Stimulated activated CD8-positive, alpha-beta memory T cell treated with anti-CD3 and anti-CD28 coated beads, Interleukin-15, amount 100 ng/mL, for 48 hours (primary cell): ENCODE measurements at places on chromosomes 3 and 15.

DNA sequence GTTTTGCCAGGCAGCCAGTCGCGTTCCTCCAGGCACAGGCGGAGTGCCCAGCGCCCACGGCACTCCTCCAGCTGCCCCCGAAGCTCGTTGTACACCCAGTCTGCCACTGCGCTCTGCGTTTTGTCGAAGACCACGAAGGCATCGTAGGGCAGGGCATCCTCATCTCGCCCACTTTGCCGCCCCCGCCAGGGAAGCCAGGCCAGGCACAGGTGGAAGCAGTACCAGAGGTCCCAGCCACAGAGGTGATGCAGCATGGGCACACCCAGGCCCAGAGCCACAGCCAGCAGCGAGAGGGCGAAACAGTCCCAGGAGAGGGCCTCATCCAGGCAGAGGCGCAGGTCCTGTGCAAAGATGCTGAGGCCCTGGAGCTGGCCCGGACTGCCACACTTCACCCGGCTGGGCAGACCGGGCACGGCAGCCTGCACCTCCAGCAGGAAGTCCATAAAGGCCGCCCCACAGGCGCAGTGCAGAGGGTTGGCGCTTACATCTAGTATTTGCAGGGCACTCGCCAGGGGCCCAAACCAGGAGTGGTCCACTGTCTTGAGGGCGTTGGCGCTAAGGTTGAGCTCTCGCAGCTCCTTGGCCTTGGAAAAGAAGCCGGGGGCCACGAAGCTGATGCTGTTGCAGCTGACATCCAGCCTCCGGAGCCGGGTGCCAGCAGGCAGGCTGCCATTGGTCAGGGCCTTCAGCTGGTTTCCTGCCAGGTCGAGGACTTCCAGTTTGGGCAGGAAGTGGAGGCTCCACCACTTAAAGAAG lies 3.7 kb downstream of the TLR9 start:
- no peak for DNase-seq

DNA sequence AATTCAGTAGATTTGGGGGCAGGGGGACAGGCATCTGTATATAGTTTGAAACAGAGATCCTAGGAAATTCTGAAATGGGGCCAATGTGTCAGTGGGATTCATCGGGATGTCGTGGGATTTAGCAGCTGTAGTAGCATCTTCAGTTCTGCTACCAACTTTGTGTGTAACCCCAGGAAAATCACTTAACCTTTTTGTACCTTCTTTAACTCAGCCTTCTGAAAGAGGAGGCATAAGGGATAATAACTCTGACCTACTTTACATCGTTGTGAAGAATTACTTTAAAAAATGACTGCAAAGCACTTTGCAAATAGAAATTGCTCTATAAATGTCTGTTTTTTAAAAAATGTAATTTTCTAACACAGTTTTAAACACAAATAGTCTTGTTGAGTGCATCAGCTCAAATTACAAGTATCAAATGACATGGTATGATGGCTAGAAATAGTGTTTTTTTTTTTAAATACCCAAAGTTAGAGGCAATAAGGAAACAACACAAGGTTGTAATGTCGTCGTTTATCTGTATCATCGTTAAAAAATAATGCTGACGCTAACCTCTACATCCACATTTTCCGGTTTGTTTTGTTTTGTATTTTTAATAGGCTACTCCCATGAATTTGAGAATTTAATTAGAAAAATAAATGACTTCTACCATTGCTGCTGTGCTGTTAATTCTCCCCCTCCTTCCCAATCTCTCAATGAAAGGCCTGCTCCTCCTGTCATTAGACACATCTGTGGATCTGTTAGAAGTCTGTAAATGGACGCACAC lies 338.5 kb downstream of the PTPRG start:
- no peak for DNase-seq

DNA sequence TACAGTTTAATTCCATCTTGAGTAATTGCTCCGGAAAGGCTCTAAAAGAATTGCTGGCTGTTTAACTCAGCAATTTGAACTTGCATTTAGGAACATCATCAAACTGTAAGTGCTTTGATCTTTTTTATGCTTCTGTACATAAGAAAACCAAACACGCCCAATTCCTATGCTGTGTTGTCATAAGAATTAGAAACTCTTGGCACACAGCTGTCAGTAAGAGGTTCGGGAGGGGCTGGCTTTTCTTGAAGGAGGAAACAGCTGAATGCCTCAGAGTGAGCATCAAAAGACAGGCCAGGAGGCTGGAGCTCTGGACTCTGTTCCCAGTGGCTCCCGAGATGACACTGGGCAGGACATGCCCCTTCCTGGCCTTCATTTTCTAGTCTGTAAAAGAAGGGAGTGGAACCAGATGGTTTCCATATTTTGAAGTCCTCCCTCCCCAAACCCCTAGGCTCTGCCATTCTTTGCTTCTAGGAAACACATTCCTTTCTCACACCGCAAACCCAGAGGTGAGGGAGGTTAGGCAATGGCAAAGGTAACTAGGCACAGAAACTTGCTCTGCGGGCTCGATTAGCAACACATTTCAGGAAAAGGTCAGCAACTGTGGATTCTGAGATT lies 73.7 kb upstream of the DLG1 start:
- no peak for DNase-seq

DNA sequence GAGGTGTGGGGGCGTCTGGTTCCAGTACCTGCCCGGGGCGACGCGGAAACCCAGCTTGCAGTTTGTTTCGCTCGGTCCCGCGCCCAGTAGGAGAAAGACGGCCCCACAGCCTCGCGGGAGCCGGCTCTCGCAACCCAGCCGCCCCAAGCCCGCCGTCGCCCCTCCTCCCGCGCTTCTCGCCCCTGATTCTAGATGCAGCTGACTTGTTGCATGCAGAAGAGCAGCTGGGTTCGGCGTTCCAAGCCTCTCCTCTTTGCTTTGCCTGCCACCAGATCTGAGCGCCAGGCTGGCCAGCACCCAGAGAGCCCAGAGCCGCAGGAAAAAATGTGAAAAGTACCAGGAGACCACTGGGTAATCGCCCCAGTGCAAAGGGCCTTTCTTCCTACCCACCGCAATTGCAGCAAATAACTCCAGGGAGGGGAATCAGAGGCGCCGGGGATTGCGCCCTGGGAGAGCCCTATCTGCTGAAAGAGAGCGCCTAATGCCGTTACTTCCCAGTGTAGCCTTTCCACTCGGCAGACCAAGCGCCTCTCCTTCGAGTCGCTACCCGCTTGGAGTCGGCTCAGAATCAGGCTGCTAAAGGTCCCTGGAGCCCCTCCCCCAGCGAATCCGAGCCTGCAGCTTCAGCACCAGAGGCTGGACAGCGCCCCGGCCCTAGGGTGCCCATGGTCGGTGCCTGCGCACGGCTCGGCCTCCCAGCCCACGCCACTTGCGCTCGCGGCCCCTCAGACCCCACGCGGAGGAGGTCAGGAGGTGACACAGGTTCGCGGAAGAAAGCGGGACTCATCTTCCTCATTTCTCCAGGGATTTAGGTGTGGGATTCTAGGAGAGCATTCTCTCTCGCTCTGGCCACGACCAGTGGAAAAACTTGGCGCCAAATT lies 15.7 kb upstream of the AEN start:
- DNase-seq = no peak

- no peak for DNase-seq
These were observed 4.8 kb downstream of the IQCH start for GRCh38 chr15:67259379-67259778.

- no peak for DNase-seq
These were observed 591.4 kb downstream of the FOXP1 start for GRCh38 chr3:70992131-70992530.

GRCh38 chr15:78969687-78970349 lies 25.0 kb upstream of the CTSH start:
- DNase-seq = no peak

GRCh38 chr15:85518979-85519761 lies 138.8 kb downstream of the AKAP13 start:
- no peak for DNase-seq

DNA sequence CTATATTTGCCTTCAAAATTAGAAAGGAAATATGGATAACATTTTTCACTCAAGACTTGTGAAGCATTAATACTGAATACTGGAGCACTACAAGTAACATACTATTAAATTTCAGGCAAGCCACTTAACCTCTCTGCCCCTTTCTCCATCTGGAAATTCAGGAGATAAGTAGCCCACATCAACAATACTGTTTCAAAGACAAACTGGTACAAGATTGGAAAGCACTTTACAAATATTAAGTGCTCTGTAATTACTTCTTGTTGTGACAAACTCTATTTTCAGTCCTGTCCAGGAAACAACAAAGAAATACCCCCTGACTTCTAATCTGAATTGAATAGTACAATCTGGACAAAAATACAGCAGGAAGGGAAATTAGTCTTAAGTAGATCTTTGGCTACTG lies 49.3 kb downstream of the TMEM212 start:
- DNase-seq = no peak

GRCh38 chr3:134795746-134796280 lies 753 bp downstream of the EPHB1 start:
- DNase-seq = no peak

DNA sequence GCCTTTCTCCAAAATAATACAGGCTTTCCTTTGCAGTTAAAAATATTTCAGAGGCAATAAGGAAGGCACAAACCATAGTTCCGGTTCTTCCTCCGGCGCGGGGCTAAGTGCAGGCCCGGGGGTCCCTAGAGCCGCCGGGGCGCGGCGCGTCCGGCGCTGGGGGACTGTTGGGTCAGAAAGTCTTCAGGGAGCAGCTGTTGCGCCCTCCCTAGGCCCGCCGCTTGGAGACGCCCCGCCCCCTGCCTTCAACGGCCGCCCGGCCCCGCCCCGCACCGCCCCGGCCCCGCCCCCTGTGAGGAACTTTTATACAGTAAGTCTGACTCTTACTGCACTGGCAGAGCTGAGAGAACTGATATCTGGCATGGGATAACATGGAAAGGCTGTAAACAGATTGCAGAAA lies 283.1 kb upstream of the ARL6 start:
- DNase-seq = no peak

DNA sequence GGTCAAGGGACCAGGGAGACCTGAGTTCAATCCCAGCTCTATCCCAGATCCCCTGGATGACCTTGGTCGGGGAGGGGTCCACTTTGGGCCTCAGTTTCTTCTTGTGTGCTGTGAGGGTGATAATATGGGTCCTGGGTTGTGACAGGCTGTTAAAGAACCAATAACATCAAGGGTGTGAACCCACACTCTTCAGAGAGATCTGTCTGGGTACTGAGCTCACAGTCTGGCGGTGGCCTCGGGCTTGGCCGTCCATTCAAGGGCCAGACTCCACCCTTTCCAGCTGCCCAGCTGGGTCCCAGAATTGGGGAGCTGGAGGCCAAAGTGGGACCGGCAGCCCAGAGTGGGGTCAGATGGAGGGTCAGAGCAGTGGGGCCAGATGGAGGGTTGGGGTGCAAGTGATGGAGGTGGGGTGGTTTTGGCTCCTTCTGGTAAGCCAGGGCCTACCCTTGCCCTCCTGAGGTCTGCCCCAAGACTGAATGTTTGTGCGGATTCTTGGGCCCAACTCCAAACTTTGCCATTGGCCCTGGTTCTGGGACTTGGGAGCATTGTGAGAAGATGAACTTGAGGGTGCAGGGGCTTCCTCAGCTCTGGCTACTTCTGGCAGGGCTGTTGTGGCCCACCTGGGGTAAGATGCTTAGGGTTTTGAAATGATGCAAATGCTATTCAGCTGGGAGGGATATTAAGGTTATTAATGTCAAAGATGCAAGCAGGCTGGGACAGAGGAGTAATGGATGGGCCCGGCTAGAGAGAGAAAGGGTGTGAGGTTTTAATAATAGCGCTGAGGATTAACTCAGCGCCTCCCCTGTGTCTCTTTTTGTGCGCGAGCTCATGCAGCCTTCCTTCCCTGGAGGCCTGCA lies 1.5 kb downstream of the CORO2B start:
- no peak for DNase-seq

DNA sequence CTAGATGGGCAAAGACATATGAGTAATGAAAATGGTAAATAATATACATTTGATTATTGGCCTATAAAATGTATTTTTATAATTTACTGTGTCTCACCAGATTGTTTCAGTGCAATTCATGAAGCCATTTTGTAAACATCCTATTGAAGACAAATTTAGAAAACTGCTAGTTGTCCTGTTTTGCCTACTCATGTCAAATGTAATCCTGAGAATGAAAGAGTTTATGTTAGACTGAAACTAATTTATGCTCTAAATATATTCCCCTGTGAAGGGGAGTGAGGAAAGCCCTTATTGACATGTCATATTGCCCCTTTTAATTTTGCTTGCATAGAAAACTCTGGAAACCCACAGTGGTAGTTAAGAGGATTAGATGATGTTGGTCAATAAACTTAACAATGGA lies 610.0 kb downstream of the NAALADL2 start:
- no peak for DNase-seq

GRCh38 chr3:99332276-99332675 lies 306.1 kb upstream of the COL8A1 start:
- no peak for DNase-seq

DNA sequence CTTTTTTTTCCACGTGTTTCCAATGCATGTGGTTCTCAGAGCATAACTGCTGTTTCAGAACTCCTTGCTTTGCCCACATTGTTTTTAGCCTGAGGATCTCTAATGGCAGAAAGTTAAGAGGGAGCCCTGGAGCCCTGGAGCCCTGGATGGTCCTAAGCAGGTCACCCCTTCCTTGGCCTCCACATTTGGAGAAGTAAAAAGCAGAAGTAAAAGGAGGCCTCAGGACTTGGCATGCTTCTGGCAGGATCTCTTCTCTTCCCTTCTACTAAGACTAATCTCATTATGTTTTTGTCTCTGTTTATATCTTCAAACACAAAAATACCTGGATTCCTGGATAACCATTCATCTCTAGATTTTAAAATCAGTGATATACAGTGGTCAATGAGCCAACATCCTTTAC lies 50.1 kb downstream of the P2RY1 start:
- no peak for DNase-seq

GRCh38 chr3:114450008-114450596 lies 156.3 kb downstream of the TIGIT start:
- DNase-seq = no peak
